Stimulated activated CD4-positive, alpha-beta T cell treated with anti-CD3 and anti-CD28 coated beads, Interleukin-2, amount 100 ng/mL, for 4 hours (primary cell): ENCODE measurements at places on chromosomes 11 and 22.

DNA sequence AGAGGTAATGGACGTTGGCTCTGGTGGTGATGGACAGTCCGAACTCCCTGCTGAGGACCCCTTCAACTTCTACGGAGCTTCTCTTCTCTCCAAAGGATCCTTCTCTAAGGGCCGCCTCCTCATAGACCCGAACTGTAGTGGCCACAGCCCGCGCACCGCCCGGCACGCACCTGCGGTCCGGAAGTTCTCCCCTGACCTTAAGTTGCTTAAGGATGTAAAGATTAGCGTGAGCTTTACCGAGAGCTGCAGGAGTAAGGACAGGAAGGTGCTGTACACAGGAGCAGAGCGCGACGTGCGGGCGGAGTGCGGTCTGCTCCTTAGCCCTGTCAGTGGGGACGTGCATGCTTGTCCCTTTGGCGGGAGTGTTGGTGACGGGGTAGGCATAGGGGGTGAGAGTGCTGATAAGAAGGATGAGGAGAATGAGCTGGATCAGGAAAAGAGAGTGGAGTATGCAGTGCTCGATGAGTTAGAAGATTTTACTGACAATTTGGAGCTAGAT lies 6.1 kb downstream of the DGCR8 start:
- no peak for DNase-seq

GRCh38 chr11:119344291-119345010 lies 2.1 kb downstream of the MFRP start:
- DNase-seq: no peak

GRCh38 chr11:78748918-78749690 lies 174.4 kb upstream of the NARS2 start:
- no peak for DNase-seq

GRCh38 chr22:49946612-49947295 lies 13.8 kb upstream of the PIM3 start:
- DNase-seq: no peak

DNA sequence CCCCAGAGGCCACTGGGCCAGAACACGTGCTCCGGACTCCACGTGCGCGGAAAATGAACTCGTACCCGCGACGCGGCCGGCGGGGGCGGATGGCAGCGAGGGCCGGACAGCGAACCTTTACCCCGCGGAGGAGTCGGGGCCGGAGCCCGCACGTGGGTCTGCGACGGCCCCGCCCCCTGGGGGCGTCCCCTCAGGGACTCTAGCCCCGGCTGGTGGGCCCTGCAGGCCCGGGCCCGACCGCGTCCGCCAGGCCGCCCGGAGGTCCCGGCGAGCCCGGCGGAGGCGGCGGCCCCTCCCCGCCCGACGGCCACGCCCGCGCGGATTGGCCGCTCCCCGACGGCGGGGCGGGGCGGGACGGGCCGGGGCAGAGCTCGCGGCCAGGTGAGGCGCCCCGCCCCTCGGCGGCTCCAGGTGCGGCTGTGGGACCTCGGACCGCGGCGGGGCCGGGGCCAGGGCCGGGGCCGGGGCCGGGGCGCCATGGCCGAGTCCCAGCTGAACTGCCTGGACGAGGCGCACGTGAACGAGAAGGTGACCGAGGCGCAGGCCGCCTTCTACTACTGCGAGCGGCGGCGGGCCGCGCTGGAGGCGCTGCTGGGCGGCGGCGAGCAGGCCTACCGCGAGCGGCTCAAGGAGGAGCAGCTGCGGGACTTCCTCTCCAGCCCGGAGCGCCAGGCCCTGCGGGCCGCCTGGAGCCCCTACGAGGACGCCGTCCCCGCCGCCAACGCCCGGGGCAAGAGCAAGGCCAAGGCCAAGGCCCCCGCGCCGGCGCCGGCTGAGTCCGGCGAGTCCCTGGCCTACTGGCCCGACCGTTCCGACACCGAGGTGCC lies at the start of gene FAM83F:
Gene FAM83F, plus strand, starts transcription at position 389 of the 827 bp plus-strand sequence. Its CDS starts 89 bp downstream, at position 478.
- peak; percentile 15 for DNase-seq

DNA sequence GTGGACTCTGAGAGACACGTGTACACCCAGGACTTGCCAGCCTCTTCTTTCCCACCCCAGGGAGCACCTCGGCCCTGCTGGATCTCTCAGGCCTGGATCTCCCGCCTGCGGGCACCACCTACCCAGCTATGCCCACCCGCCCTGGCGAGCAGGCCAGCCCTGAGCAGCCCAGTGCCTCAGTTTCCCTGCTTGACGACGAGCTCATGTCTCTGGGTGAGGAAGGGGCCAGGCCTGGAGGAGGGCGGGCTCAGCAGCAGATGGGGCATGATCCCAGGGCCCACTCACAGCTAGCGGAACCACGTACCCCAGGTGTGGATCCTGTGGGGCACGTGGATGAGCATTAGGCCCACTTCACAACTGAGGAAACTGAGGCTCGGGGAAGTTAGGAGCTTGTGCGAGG lies 13.7 kb upstream of the SH3BP1 start:
- no peak for DNase-seq

- no peak for DNase-seq
These were observed 4.3 kb upstream of the SERHL2 start for GRCh38 chr22:42549331-42550060.

- DNase-seq: no peak
These were observed 1.4 kb upstream of the TMEM134 start for GRCh38 chr11:67470337-67471002.
